HL-60 (cell line): ENCODE measurements at places on chromosomes 1 and 21.

- no peak for DNase-seq
These were observed 329.5 kb upstream of the DUSP10 start for GRCh38 chr1:222071387-222071786.

DNA sequence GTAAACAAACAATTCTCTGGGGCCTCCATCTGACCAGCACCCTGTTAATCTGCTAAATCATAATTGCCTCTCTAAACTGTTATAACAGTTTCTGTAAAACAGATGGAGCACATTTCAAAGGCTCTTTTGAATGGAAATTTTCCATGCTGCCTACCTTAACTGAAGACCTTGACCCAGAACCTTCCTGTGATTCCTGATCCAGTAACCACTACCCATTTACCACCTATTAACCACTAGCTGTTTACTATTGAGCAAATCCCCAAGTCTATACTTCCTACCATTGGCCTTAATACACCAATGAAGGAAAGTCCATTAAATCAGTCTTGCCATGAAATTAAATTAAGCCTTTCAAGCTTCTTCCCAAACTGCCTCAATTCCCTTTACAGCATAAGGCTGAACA lies 46.3 kb downstream of the RAB3GAP2 start:
- DNase-seq = no peak

- no peak for DNase-seq
These were observed 160.1 kb upstream of the CSF3R start for GRCh38 chr1:36642802-36643201.

DNA sequence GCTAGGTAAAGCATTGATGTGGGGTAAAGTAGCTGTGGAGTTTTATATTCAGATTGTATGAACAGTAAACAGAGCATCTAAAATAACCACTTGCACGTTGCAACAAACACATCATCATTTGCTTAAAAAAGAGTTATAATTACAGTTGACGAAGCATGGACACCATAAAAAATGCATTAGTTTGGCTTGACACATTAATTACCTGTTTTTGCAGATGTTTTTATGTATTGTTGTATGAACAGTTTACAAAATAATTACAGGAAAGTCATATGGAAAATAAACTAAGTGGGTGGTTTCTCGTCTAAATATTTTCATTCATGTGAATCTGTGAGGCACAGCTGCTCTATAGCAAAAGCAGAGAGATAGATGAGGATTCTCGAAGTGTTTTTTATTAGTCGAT lies 108.3 kb downstream of the RPS6KC1 start:
- no peak for DNase-seq

DNA sequence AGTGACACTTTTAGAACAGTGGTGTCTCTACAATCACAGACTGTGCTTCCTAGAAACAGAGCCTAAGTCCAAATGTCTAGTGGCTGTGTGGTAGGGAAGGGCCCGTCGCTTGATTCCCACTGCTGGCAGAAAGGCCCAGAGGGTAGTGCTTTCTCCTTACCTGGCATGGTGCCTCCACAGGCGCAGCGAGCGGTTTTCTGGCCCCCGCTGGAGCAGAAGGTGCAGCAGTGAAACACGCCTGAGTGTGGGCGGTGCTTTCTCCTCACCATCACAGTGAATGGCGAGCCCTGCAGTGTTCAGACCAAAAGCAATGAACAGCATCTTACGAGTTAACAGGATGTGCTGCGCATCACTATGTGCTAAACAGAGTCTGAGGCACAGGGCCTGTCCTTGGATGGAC lies 8.3 kb downstream of the TRIM45 start:
- DNase-seq = no peak

GRCh38 chr1:183218971-183219615 lies 33.0 kb downstream of the LAMC2 start:
- DNase-seq = peak; percentile 37

DNA sequence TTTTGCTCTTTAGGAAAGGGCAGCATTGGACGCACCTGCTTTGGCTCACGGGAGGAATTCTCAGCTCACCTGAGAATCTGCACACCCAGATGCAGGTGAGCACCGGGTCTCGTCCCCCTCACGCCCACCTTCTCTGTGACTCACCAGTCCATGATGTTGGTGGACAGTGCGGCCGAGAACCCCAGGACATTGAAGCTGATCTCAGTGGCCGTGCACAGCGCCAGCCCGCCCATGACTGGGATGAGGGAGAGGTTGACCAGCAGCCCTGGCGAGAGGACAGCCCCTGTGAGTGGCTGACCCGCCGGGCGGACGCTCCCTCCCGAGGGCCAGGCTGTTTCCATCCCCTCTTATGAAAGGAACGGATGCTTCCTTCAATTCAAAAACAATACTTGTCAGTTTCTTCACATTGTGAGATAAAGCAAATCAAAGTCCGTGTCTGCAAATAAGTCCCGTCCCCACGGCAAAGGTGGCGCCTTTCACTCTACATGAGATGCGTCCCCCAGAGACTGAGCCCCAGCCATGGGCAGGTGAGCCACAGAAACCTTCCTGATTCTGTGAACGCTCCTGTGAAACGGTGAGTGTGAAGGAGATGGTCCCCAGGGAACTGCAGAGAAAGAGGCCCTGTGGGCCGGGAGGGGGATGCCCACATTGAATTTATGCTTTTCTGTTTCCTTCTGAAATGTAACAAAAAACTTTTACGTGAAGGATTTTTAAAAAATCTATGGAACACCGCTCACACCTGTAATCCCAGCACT lies 12.7 kb upstream of the CDK11B start:
- DNase-seq = no peak

DNA sequence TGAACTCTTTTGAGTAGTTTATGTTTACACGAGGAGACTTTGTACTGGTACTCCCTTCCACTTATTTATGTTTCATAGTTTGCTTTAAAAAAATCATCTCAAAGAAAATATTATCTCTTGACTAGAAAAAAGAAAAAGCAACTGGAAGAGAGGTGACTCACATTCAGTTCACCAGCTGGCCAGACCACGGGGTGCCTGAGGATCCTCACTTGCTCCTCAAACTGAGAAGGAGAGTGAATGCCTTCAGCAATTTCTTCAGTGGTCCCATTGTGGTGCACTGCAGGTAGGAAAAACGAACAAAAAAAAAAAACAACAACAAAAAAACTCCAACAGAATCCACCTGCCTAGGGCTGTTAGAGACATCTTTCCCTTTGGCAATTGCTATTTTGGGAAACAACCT lies 102.9 kb downstream of the PTPRC start:
- DNase-seq = no peak

- DNase-seq = no peak
These were observed 10.9 kb downstream of the LRP8 start for GRCh38 chr1:53316766-53317581.

DNA sequence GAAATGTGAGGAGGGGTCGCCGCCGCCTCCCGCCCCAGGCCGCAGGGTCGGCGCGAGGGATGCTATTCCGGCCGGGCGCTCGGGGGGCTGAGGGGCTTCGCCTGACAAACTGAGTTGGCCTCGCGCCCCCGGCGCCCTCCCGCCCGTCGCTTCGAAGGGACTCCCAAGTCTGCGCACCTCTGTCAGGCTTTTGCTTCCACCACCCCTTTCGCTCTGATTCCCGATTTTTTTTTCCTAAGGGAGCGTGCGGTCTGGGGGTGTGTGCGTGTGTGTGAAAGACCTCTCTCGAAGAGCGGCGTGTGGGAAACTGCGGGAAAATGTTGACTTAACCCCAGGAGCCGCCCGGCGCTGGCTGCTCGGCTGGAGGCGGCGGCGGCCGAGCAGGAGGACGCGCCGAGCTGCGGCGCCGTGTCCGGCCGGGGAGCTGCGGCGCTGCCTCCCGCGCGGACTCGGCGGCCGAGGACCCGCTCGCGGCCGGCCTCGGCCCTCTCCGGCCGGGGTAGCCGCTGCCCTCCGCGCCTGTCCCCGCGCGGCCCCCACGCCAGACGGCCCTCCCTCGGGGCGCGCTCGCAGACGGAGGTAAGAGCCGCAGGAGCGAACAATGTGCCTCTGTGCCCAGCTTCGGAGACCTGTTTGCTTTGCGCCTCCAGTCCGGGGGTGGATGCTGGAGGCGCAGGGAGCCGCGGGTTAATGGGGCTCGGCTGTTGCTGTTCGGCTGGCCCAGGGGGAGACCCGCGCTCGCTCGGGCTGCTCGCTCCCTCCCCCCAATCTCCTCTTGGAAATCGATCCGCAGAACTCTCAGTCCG lies 1.1 kb downstream of the ADGRL2 start:
- DNase-seq = no peak

GRCh38 chr1:180577361-180577760 lies 18.6 kb downstream of the OVAAL start:
- DNase-seq = no peak

DNA sequence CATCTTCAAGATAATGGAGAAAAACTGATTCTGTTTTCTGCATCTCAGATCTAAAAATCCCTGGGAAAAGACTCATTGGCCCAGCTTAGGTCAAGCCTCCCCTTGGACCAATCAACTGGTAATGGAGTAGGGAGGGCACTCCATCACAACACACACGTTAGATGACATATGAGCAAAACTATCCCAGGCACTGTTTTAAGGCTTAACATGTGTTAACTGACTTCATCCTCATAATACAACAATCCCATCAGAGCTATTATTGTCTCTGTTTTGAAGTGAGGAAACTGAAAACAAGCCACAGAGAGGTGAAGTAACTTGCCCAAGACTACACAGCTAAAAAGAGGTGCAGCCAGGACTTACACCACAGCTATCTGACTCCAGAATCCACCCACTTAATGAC lies 14.7 kb upstream of the CITED4 start:
- DNase-seq = no peak

GRCh38 chr1:8303141-8303540 lies 14.8 kb upstream of the SLC45A1 start:
- DNase-seq = no peak

GRCh38 chr1:4699376-4700301 lies 45.2 kb downstream of the AJAP1 start:
- no peak for DNase-seq

DNA sequence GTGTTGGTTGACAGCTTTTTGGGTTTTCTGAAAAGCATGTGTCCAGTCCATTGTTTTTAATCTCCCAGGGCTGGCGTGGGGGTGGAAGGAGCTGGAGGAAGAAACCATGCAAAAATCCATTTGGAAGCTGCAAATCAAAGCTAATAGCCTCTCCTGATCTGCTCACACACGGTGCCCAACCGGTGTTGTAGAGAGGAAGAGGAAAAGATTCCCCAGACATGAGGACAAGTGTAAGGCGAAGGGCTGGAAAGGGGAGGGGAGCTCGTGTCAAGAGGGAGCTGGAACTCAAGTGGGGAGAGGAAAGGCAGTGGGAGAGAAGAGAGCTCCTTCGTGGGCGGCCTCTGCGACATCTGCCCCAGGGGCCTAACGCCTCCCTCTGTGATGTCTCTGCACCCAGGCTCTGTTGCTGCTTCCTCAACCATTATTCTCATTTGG lies 112.3 kb upstream of the IRF2BP2 start:
- DNase-seq = no peak

DNA sequence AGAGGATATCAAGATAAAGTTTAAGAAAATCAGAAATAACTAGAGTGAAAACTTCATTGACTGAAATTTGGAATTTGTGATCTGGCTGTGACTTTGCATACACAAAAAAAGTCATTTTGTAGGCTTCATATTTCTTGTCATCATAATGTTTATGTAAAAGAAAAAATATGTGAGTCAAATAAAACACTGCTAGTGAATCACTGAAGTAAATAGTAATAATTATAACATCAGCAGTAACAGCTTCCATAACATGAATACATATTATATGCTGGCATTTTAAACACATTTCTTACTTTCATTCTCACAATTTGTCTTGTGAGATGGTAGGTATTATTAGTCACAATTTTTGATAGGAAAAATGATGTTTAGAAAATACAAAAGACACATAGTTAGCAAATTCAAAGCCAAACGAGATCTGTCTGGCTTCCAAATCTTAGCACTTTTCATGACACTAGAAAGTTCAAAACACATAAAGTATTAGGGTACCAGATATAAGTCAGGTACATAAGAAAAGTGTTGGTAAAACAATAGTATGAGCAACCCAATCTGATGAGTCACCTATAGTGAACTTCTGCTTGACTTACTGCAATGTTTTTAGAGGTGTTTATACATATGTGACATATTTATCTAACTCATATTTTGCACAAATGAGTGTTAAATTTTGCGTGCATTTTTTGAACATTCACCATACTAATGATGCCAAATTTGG lies 241.0 kb upstream of the SNX7 start:
- no peak for DNase-seq

- DNase-seq = no peak
These were observed 2.9 kb upstream of the SYT2 start for GRCh38 chr1:202713110-202713509.

- no peak for DNase-seq
These were observed 46.4 kb upstream of the JUN start for GRCh38 chr1:58830291-58830690.

DNA sequence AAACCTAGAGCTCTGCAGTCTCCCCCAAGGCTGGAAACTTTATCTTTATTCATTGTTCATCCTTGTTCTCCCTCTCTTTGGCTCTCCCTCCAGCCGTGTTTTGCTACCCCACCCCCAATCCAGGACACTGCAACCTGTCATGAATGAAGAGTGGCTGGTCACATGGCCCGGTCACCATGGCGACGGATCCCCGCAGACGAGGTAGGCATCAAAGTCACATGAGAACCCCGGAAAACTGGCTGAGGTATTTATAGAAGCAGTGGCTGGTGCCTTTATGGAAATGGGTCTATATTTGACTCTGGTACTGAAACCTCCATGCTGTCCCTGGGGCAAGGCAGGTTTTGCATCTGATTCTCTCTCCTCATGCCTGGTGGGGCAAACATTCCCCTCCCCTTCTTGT lies 13.4 kb upstream of the SLC6A17 start:
- no peak for DNase-seq

- no peak for DNase-seq
These were observed 423.5 kb downstream of the OMA1 start for GRCh38 chr1:58123051-58123450.

DNA sequence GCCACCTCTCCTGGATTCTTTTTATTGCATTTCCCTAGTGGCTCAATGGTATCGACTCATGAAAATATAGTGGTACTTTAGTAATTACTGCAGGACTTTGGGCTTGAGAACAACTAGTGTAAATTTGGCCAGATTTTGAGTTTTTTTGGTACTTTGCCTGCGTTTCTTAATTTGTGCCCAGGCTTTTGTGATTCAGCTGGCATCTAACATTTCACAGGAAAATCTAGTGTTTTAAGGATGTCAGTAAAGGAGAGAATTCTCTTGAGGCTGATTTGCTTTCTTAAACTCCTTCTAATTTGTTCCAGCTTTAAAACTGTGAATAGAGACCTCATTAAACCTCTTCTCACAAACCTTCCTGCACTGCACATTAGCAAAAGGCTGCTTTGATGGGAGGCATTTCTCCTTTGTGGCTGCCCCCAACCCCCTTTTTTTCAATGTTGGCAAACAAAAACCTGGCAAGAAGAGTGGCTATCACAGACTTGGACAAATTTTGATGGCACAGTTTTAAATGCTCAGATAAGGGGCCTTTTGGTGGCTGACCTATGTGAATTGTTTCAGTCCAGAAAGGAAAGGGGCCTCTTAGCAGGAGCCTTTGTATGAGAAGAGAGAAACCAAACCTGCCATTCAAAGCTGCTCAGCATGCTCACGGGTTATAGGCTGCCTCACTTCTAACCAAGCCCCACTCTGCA lies 113.4 kb upstream of the RAVER2 start:
- no peak for DNase-seq
